B cell (primary cell): ENCODE measurements at places on chromosomes 3 and 15.

DNA sequence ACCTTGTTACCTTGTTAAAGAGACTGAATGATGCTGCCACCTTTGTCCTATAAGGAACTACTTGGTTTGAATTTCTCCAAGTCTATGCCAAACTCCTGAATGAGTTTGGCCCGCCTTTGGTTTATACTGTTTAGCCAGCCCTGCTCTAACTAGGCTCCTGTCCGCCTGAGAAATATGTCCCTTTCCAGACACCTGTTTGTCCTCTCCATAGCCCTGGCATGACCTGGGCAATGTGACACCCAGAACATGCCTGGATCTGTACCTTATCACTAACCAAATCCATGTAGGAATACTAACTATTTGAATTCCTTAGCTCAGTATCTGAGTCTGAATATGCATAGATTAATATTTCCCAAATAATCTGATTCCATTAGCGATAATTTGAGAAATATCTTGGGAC lies 24.4 kb upstream of the TMC3 start:
- H3K27ac ChIP-seq, result no peak overlapping the region
- no peaks in the 10 kb centered on the region for H3K4me1 ChIP-seq
- H3K27me3 ChIP-seq, result no peaks in the 10 kb centered on the region
- no peaks in the 10 kb centered on the region for H3K36me3 ChIP-seq

DNA sequence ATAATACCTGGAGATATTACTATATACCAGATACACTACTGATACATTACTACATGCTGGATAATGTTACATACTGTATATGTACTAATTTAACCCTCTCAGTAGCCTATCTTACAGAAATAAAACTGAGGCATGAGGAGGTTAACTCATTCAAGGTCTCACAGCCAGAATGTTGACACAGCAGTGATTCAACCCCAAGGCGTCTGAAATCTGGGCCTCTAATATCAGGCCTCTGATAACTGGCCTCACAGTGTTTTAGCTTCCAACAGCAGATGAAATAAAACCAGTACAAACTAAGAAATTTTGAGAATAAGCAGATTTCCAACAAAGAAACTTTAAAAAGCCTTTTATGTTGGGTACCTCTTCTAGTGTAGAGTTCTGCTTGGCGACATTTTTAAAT lies 23.4 kb downstream of the DZIP1L start:
- H3K36me3 ChIP-seq, result no peaks in the 10 kb centered on the region
- no peak for DNase-seq
- no peak overlapping the region for H3K4me3 ChIP-seq
- H3K27ac ChIP-seq, result no peak overlapping the region

- H3K4me3 ChIP-seq, result no peak overlapping the region
- H3K27ac ChIP-seq, result no peak overlapping the region
- peaks cover 4% of the 10 kb centered on the region for H3K36me3 ChIP-seq
- no peaks in the 10 kb centered on the region for H3K27me3 ChIP-seq
- H3K4me1 ChIP-seq, result peaks cover 22% of the 10 kb centered on the region
Observed at GRCh38 chr3:195532345-195532744, 10.8 kb downstream of the PPP1R2 start.

GRCh38 chr15:59385171-59385570 lies 12.5 kb upstream of the MYO1E start:
- H3K27ac ChIP-seq, result no peak overlapping the region
- H3K36me3 ChIP-seq, result no peaks in the 10 kb centered on the region
- DNase-seq, result no peak
- no peaks in the 10 kb centered on the region for H3K27me3 ChIP-seq
